ENCODE measurements at places on chromosomes 11 and 22.

DNA sequence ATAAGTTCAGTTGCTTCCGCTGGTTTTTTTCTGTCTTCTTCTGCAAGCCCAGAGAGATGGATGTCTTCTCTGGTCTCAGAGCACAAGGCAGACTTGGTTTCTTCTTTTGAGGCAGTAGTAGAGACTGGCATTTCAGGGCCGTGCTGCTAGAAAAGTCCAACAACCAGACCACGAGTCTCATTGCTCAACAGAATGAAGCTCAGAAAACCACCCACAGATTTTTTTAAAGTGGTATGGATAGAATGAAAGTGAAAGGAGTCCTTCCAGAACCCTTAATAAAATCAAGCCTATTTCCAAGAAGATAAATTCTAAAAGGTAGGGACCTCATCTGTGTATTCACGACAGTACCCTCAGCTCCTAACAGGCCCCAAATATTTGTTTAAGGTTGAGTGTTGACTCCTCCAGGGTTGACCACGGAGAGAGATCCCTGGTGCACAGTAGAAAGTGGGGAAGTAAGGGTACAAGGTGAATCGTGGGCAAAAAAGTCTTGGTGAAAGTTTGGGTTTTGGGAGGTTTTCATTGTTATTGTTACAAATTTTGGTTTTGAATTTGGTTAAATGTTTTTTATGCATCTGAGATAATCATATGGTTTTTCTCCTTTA, 43.6 kb upstream of the DDX6 start:
- DNase-seq, result no peak

DNA sequence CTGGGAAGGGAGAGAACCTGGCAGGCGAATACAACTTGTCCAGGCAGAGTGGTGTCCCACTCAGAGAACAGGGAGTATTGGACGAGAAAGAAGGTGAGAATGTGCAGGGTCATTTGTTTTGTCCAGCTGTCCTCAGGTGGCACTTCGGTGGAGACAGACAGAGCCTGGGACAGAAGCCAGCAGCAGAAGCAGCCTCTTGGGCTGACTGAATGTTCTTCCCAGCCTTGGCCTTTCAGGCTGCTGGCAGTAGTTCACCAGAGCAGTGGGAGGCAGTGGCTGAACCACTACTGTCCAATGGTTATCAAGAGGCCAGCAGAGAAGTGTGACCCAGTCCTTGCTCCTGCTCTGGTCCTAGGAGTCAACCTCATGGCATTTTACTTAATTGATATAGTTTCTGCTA, 331.1 kb upstream of the NARS2 start:
- DNase-seq, result no peak

DNA sequence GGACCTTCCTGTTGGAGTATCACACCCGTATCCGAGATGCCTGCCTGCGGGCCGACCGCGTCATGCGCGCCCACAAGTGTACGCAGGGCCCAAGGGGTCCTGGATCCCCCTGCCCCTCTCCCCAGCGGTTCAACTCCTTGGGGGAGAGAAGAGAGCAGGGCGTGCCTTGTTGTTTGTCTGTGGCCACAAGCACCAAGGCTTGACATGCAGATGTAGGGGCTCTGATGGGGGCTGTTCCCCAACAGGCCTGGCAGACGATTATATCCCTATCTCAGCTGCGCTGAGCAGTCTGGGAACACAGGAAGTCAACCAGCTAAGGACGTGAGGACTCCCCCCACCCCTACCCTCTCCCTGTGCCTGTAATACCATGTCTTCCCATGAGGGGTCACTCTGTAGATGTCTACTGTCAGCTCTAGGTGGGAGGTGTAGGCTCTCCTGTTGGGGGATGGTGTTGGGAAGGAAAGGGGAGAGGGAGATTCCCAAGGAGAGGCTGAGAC, 6.8 kb downstream of the CFL1 start:
- no peak for DNase-seq

GRCh38 chr11:126140201-126140925, 71.1 kb downstream of the RPUSD4 start:
- no peak for DNase-seq

GRCh38 chr11:61131186-61131585, 28.9 kb downstream of the CD5 start:
- DNase-seq, result no peak

DNA sequence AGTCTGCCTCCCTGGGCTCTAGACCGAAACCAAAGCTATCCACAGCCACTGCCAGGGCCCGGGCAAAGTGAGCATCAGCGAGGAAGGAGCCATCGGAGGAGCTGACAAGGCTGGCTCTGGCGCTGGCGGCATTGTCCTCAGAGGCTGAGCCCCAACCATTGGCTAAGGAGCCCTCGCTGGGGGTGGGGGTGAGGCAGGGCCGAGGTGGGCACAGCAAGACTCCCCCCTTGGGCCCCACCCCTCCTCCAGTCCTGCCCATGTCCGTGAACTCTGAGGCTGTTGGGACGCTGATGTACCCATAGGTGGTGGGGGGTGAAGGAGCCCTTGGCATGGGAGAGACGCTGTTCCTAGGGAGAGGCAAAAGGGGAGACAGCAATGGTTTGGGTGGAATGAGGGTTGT, 11.2 kb downstream of the ROBO4 start:
- DNase-seq, result no peak

GRCh38 chr22:47594836-47595521, 832.5 kb downstream of the TBC1D22A start:
- DNase-seq, result no peak

- DNase-seq, result no peak
Observed at GRCh38 chr11:96607864-96608558, 218.2 kb downstream of the JRKL start.

Measured in fibroblast of skin of left quadriceps (primary cell).